Activated CD8-positive, alpha-beta T cell treated with anti-CD3 and anti-CD28 coated beads, Interleukin-2, amount 10 ng/mL, durations not matched to agents 7 days and 5 days (primary cell): ENCODE measurements at places on chromosomes 4 and X.

- DNase-seq = no peak
Observed at GRCh38 chr4:155707251-155707650, 40.6 kb downstream of the GUCY1A1 start.

- DNase-seq = no peak
Observed at GRCh38 chr4:75229806-75230570, 284.2 kb downstream of the RCHY1 start.

DNA sequence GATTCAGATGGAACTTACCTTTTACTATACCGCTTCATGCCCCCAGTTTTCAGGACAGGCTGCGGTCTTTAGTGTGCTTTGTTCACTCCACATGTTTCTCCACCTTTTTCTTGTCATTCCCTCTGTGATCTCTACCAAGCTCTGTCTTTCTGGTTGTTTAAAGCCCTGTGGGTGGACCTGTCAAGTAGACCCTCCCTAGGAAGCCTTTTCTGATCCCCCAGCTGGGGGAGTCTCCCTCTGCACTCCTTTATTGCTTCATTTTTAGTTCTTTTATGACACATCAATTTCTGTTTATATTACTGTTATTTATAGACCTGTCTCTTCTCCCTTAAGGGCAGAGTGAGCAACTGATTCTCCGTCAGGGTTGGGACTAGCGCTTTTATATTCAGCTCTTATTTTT is 150.2 kb downstream of the C4orf33 start:
- DNase-seq = no peak

- peak; percentile 33 for DNase-seq
Observed at GRCh38 chrX:136204571-136204970, 46.6 kb downstream of the MAP7D3 start.

DNA sequence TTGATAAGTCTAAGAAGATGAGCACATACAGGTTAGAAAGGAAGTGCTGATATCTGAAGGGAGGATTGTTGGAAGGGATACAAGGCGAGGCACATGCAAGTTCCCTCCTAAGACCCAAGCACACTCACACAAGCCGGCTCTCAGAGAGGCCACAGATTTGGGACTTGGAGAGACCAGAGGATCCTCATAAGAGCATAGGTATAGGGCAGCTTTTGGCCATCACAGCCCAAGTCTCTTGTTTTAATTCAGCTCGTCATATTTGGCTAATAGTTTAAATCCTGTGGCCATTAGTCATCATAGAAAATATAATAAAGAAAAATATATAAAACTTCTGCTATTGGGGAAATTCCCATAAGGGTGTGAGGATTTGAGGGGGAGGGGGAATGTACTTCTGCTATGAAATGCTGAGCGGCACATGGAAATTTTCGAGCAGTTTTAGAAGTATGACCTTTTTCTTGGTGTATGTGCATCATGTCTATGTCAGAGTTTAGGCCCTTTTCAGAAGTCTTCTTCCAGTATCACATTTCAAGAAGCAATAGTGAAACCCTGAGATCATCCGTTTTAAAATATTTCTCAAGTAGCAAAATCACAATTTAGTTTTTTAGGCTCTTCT is 97.7 kb downstream of the NFKB1 start:
- no peak for DNase-seq

DNA sequence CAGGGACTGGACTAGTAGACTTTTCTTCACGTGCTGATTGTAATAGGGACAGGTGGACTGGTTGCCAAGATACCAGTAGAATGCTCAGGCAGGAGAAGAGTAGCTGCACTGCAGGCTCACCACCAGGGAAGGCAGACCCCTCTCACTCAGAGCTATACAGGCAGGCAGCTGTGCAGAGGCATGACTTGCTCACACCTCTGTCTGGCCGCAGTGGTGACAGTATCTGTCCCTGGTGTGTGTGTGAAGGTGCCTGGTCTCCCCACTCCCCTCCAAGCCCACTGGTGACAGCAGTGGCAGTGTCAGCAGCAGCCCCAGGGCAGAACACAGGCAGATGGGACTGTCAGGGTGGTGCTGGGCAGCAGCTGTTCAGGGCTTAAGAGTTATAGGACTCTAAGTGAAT is 140.7 kb downstream of the RPS6KA6 start:
- no peak for DNase-seq

- no peak for DNase-seq
Observed at GRCh38 chr4:160818571-160818970, 1345.2 kb downstream of the FSTL5 start.

DNA sequence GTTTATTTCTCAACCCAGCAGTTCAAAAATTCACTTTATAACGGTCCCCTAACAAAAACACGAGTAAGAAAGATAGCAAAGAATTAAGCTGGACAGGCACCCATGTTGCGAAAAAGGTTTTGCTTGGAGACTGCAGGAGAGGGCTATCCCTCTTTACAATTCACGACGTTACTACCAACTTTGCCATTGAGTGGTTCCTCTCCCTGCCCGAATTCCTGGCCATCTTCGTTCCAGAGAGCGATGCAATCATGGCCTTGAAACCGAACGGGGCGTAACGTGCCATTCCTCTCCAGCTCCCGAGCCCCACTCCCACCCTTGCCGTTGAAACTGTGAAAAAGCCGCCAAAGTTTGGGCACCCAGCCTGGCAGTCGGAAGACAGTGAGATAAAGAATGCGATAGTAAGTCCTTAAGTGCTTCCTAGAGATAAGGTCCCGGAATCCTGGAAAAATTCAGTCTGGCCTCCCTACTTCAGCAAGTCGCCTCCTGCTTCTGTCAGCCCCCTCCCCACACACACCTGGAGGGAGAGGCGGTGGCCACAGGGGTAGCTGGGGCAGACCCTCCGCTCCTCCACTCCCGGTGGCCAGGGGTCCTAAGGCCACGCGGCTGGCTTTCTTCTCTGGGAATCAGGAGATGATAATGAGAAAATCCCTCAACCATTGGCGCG is 65.2 kb downstream of the FBXO8 start:
- DNase-seq = no peak

DNA sequence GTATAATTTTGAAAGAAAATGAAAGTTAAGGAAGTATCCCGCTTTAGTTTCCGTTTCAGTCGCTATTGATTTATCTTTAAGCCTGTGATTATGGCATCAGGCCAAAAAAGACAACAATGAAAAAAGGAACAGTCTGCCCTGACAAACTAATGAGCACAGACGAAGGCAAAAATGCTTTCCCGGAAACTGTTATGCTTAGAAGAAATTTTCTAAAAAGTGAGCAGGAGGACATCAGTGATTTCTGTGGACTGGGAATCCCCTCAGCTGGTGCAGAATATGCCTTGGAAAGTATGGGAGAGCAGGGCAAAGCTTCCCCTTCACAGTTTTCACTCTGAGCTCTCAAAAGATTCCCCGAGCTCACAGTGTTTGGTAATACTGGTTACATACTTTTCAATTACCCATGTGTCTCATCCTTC is 5.1 kb upstream of the CXCL10 start:
- DNase-seq = no peak

GRCh38 chr4:145935253-145936141 is 3.1 kb downstream of the ZNF827 start:
- peak; percentile 59 for DNase-seq

GRCh38 chrX:24097741-24098260 is 43.0 kb downstream of the EIF2S3 start:
- no peak for DNase-seq

DNA sequence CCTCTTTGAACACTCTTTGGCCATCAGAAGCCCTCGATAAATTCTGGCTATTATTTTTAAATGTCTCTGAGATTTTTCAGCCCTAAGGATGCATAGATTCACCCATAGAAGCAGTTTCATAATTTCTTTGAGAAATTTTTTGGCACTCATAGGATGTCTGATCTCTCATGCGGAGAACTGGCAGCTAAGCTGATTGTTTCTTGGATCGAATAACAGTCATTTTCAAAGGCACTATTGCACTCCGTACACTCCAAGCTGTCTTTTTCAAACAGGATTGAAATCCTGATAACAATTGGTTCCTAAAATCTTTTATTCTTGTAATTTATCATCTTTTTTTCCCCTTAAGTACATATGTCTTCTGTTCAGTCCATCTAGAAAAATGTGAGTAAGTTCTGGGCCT is 411.9 kb downstream of the SPOCK3 start:
- DNase-seq = no peak

DNA sequence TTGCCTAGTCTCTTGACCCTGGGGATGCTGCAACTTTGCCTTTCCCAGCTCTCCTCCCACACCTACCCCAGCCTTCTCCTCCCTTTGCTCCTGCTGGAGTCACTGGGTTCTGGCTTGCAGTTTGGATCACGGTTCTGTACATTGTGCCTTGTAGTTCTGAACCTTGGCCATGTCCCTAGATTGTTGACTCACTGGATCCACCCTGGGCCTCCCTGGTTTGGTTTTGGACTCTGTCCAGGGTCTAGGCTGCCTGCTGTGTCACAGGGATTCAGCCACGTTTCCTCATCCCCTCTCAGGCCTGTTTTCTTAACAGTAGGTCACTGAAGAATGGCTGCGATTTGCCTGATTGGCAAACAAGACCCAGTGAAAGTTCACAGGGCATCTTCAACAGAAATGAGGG is 11.5 kb upstream of the GABRE start:
- DNase-seq = no peak

GRCh38 chr4:16133406-16133805 is 49.6 kb upstream of the PROM1 start:
- no peak for DNase-seq

DNA sequence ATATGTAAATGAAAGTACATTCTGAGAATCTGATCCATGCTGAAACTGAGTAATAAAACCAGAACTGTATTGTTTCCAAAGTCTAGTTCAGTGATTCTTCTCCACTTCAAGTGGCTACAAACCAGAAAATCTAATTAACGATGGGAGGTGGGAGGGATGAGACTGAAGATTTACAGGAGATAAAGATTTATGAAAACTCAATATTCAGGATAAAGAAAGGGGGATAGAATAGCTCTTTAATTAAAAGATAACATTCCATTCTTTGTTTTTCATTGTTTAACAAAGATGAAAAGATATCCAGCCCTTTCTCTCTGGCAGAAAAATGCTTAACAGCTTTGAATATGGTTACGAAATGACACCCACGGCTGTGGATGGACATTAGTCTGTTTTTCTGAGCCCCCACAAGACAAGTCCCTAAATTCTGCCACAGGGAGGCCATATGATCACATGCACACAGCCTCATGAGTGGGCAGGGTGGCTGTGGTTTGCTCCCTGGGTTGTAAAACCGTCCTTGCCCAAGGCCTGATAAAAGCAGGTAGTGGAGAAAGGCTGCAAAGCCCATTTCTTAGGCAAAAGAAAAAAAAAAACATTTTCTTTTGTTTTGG is 36.4 kb downstream of the TMEM150C start:
- DNase-seq = no peak

GRCh38 chr4:110287130-110287529 is 88.7 kb upstream of the ELOVL6 start:
- DNase-seq = no peak

DNA sequence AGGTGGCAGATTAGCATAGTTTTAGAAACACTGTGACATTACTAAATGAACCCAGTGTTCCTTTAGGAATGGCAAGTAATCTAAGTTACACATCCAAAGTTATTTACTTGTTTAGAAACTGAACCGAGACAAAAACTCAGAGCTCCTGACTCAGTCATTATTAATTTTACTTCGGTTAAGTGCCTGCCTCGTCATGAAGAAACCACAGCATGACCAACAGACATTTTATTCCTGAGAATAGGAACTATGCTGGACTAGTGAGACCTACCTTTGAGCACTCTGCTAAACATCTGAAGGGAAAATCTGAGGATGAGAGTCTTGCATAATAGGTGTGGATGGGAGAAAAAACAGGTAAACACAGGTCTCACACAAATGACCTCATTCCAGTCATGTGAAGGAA is 2.5 kb downstream of the BEX1 start:
- no peak for DNase-seq

- no peak for DNase-seq
Observed at GRCh38 chr4:176309772-176310171, 10.0 kb upstream of the SPCS3 start.

GRCh38 chr4:163166041-163166579 is 580 bp downstream of the NAF1 start:
- peak; percentile 69 for DNase-seq

- DNase-seq = no peak
Observed at GRCh38 chrX:150752124-150752523, 58.9 kb downstream of the MTMR1 start.

DNA sequence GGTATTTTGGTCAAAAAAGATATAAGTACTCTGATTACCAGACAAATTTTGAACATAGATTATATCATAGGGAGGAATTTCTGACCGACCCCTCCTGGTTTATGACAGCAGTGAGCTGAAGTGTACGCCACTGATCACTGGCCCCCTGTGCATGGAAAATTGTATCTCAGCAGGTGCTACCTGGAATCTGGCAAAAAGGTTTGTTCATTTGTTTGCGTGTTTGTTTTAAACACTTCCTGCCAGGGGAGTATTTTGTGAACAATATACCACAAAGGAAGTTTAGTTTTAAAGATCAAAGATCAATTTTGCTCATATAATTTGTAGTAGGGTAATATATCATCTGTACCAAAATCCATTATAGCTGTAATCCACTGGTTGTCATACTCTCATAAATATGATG is 219.7 kb upstream of the TENM3 start:
- DNase-seq = no peak

DNA sequence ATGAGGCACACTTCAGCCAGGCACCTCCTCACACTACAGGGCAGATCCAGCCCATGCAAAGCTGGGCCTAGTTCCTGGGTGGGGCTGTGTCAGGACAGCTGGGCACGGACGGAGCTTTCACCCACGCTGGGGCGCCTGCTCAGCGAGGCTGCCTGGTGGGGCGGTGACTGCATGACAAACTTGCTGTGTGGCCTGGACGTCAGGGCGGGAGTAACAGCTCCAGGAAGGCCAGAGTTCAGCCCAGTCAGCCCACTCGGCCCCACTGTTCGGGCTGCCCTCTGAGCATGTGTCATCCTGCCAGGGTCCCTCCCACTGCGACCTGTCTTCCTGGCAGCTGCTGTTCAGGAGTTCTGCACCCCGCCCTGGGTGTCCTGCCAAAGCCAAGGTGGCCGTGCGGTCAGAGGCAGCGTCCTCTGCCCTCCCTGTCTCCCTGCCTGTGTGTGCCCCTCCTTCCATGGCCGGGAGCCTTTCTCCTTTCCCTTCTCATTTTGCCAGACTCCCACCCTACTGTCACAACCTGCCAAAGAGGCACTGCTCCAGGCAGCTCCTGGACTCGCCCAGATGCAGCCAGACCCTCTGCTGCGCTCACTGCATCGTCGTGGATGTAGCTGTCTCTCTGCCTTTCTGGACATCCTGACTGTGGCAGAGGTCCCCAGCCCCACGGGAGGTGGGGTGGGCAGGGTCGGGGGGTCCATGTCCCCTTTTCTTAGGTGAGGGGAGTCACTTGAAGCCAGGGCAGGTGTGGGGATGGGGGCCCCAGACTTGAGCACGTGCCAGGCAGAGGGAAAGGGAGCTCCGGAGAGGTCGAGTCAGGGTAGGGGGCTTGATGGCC is 33.0 kb upstream of the KIAA0232 start:
- no peak for DNase-seq

GRCh38 chrX:1524874-1525582 is 12.0 kb downstream of the P2RY8 start:
- DNase-seq = peak; percentile 19

DNA sequence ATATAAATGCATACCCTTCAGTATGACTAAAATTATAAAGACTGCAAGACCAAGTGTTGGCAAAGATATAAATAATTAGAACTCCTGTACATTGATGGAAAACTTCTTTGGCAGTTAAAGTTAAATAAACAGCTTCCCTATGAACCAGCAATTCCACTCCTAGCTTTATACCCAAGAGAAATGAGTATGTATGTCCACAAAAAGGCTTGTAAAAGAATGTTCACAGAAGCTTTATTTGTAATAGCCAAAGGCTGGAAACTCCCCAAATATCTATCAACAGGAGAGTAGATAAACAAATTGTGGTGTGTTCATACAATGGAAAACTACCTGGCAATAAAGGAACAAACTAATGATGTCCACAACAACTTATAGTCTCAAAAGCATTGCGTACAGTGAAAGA is 184.8 kb downstream of the AMELX start:
- DNase-seq = no peak

GRCh38 chrX:135185795-135186443 is 14.7 kb upstream of the CT55 start:
- peak; percentile 27 for DNase-seq
